ENCODE measurements at places on chromosomes 3 and 15.

GRCh38 chr3:126018995-126019394, 50.0 kb downstream of the ROPN1B start:
- no peak for DNase-seq

- DNase-seq: no peak
These were observed 8.0 kb upstream of the KLHL6 start for GRCh38 chr3:183563536-183563874.

DNA sequence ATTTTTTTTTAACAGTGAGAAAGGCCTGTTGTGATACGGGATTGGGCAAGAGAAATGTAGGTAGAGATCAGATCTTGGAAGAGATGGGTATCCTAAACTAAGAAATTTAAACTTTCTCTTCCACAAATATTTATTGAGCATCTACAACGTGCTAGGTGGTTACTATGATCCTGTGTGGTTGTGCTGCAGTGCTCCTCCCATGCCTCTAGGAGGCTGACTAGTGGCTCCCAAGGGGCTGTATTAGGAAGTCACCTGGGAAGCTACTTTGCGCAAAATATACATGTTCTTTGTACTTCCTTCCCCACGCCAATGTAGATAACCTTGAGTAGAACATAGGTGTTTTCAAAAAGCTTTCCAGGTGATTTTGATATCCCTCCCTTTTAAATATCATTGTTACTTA, 27.2 kb downstream of the USP3 start:
- peak; percentile 13 for DNase-seq

GRCh38 chr3:66486202-66486601, 14.6 kb downstream of the LRIG1 start:
- no peak for DNase-seq

DNA sequence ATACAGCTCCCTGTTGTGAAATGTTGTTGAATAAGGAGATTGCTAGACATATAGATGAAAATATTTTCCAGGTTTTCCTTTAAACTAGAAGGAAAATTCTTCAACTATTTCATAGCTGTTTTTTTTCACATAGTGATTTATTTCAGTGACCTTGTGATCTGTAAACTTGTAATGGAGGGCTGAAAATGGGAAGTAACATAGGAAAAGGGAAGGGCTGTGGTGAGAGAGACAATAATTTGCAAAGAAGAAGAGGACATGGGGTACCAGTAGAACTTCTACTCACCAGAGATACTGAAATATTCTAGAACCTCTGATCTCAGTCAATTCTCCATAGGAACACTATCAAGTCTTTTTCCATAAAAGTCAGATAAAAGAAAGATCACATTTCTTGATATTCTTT, 60.4 kb downstream of the PLS1 start:
- no peak for DNase-seq

DNA sequence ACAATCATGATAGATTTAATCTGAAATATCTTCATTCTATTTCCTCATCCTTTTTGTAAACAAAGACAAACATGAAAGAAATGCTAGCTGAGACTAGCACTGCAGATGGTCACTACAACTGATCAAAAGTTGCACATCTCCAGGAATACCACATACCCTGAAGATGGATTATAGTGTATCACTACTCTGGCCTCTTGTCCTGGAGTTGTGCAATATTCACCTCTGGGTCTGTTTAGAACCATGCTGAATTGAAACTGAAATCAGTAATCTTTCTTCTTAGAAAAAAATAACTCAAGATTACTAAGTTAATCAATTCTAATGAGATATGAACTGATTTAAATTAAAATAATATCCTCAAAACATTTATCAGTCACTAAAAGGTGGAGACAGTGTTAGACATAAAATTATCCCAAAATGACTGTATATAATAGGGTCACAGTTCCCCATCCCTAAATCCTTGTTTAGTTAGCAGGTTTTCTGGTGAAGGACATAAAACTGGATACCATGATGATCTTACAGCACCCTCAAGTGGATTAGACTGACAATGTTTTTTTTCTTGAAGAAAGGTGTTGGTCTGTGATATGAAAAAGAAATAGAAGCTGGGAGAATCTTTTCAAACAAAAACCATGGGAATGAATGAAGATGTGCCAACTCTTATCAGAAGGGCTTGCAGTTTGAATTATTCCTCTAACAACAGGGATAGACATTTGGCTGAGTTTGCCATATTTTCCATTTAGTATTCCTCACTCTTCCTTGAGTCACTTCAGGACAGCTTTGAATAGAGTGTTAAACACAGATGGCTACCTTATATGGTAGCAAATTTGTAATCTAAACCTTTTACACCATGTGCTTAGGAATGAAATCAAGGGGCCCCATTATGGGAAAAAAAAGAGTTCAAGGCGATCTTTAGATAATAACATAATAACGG, 7.1 kb upstream of the TTC14 start:
- peak; percentile 74 for DNase-seq

DNA sequence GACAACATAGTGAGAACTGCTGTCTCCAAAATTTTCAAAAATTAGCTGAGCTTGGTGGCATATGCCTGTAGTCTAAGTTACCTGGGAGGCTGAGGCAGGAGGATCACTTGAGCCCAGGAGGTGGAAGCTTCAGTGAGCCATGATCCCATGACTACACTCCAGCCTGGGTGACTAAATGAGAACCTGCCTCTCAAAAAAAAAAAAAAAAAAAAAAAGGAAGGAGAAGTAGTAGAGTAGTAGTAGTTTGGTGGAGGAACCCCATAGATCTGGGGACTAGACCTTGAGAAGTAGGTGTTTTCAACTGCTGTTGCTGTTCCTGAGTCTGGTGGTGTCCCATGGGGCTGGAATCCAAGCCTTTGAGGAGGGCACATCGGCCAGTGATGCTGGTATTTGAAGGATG, 38.4 kb upstream of the UBE2E2 start:
- no peak for DNase-seq

DNA sequence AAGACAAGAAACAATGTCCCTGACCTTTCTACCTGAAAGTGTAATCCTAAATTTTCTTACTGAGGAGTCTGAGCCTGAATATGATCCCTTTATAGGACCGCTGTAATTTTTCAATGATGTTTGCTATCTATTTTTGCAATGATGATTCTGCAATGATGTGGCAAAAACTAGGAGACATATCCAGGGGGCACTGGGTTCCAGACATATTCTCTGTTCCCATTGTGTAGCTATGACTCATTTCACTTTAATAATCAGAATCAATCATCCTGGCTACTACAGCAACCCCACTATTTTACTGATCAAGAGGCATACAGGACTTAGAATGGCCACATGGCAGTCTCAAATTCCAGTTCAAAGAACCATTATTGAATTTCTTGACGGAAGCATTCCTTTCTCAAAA, 85.9 kb downstream of the AQR start:
- DNase-seq: peak; percentile 56

GRCh38 chr3:120763601-120764000, 21.1 kb downstream of the GTF2E1 start:
- no peak for DNase-seq

GRCh38 chr3:72427624-72428023, 420.6 kb downstream of the SHQ1 start:
- DNase-seq: no peak

- no peak for DNase-seq
These were observed 139.1 kb downstream of the CBLB start for GRCh38 chr3:105729667-105730066.

GRCh38 chr3:176939022-176939817, 258.1 kb downstream of the TBL1XR1 start:
- DNase-seq: peak; percentile 78

DNA sequence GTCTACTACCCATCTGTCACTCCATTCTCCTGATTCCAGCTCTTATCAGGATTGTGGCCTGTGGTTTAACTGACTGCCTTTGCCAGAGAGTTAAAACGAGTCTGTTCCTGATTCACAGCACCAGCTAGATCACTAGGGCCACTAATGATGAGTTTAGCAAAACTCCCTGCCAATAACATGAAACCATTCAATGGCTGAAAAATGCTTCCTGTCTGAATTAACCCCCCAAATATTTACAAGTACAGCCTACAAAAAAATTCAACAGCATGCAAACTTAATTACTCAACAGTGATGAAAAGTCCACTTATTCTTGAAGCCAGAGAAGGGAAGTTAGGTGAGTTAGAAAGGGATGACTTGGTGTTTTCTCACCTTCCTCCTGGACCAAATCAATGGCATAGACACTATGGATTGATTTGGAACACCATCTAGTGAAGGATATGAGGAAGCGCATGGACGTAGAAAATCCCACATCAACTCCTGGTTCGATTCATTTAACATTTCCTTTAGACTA, 141.4 kb downstream of the TGFBR2 start:
- peak; percentile 74 for DNase-seq

DNA sequence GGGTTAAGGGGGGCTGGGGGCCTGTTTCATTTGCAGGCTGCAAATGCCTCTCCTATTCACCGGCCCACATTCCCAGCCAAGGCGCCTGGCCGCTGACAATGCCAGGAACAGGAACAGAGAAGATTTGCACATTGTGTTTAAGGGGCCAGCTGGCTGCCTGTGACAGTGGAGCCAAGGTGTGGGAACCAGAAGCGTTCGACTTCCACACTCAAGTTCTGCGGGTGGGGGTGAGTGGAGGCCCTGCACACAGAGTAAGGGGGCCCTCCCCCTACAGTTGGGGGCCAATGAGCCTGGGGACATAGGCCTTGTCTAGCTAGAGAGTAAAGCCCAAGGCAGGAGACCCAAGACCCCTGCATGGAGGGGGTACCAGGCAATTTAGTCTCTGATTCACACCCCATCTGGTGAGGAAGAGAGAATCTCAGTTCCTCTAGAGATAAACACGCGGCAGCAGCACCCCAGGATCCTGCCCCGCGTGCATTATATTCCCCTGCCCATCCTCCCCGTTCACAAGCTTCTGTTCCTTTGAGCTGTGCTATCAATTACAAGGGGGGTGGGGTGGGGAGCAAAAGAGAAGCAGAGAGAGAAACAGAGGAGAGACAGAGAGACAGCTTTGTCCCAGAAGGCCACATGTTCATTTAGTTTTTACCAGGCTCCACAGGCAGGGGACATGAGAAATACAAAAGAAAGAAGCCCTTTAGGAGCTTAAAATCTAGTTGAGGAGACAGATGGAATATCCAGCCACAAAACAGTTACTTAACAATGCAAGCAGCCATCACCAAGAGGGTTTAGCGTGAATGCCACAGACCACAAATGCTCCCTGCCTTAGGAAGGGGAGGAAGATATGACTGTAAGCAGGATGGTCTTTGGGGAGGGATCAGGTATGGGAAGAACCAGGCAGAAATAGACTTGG, 9.2 kb downstream of the IGDCC3 start:
- no peak for DNase-seq

DNA sequence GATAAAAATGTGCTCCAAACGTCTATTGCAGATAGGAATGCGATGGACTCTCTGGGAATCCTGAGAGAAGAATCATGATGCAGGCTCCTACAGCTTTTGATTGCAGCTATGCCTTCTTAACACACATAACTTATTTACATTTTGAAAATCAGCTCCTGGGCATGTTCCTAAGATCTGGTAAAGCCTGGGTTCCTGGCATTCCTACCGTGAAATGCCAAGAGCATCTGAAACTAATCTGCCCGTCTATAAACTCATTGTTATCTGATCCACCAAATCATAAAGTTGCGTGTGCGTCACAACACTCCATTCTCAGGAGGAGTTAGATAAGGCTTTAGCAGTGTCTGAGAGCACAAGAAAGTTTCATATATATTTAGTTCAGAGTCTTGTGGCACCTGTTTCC, 79.0 kb upstream of the VGLL3 start:
- DNase-seq: no peak

GRCh38 chr3:146217324-146217723, 33.6 kb downstream of the PLSCR4 start:
- DNase-seq: peak; percentile 67

DNA sequence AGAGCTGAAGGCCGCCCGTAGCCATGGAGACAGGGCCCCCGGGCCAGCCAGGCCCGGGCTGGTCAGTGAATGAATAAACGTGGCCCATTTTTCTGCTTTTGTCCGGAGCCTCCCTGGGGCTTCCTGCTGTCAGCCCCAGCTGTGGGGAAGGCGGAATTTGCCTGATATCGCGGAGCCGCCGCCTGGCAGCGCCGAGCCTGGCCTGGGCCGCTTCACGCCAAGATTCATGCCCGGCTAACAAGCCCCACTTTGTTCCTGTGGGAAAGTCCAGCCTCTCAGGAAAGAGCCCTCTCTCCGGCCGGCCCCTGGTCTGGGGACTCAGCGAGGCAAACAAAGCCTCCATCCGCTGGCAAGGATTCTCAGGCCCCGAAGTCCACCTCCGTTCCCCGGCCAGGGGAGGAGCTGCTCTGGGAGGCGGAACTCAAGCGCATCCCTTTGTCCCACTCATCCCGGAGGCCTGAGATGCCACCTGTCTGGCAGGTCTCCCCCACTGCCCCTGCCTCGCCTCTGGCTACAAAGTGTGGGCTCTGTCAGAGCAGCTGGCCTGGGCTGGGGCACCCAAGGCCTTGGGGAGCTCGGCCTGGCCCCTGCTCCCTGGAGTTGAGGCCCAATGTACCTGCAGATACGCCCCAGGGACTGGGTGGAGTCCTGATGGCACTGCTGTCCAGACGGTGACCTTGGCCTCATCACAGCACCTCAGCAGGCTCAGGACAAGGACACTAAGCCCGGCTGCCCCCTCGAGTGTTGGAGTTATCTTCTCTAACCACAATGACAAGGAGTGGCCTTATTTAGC, 51.6 kb upstream of the SLC6A11 start:
- no peak for DNase-seq

GRCh38 chr3:8307545-8308110, 194.0 kb upstream of the LMCD1 start:
- no peak for DNase-seq

DNA sequence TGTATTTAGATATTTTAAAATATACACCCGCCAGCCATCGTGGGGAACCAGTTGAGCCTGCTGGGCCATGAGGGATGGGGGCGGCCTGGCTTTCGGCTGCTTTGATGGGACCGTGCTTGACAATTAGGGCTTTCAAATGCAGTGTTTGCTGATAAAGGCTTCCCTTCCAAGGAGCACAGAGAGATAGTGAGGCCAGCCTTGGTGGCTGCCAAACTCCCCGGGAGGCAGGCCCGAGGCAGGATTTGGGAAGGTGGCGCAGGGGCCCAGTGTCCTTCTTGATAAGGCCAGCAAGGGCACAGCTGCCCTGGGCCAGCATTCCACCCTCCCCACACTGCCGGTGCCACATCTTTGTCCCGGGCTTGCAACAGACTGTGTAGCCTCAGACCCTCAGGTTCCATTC, 75.6 kb downstream of the LINGO1 start:
- no peak for DNase-seq

DNA sequence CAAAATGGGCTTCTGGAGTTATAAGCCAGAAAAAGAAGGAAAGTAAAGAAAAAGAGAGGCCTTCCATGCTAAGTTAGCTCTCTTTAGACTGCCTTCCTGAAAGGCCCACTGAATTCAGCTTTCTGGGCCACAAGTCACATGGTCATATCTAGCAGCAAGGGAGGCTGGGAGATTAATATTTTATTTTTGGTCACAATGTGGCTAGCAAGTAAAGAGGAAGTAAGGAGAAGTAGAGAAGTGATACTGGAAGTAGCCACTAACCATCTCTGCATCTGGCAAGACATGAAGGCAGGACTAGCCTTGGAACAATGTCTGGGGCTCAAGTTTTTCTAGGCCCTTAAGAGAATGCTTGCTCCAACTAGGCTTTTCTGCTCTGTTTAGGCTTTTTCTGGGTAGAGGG, 81.8 kb upstream of the UBE2E1 start:
- DNase-seq: no peak

Data from ELR (cell line).